Testis (tissue), 5 donors: ENCODE measurements at places on chromosomes 4 and X.

- no peaks in the 10 kb centered on the region for H3K4me1 ChIP-seq
- H3K27ac ChIP-seq: peak overlapping the region; percentile 83
- H3K4me3 ChIP-seq: peak overlapping the region; percentile 56
- DNase-seq: peak; percentile 49
- no peaks in the 10 kb centered on the region for H3K36me3 ChIP-seq
- H3K27me3 ChIP-seq: no peaks in the 10 kb centered on the region
Measured at GRCh38 chrX:74420196-74421035, 877 bp upstream of the SLC16A2 start.

DNA sequence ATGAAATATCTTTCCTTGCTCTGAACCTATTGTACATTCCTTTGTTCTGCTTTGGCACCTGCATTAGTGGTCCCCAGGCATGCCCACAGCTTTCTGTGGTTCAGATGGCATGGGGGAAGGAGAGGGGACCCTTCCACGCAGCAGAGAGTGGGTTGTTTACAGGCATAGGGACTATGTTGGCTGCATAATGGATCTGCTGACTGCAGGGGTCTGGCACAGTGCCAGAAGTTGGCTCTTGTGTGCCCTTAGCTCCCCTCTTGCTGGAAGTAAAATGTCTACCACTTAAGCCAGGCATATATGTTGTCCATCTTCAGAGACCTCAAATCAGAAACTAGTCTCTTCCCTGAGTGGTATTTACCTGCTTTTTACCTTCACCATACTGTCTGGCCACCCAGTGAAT lies 651.9 kb upstream of the PCDH7 start:
- no peaks in the 10 kb centered on the region for H3K27me3 ChIP-seq
- no peak for DNase-seq
- H3K4me1 ChIP-seq: no peaks in the 10 kb centered on the region
- no peaks in the 10 kb centered on the region for H3K36me3 ChIP-seq

DNA sequence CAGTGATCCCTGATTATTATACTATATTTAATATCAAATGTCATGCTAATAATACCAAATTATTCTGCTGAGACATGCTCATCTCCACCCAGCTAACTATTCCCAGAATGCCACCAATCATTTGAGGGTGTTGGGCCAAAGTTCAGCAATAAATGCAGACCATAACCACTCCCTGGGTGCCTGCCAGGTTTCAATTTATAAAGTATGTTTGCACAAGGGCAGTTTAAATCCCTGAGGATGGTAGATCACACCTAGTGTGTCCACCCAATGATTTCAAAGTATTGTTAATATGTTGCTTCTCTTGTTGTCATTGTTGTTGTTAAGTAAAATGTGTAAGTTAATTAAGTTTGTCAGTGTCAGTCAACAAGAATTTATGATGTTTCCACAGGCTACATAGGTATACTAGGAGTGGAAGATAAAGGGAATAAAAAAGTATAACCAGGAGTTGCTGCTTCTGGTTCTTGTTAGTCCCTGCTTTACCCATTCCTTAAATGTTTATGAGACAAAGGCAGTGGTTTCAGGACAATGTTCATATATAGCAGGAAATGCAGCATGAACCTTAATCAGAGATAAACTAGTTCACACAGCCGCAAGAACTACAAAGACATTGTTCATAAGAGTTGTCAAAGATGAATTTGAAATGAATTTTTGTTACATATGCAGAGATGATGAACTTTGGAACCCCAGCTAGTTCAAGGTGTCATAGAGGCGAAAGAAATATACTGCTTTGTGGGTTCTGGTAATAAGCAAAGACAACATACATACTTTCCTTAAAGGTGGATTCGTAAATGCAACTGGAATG lies 25.5 kb downstream of the HPGD start:
- H3K4me1 ChIP-seq: no peaks in the 10 kb centered on the region
- no peak overlapping the region for H3K27ac ChIP-seq
- no peak for DNase-seq
- no peak overlapping the region for H3K4me3 ChIP-seq
- H3K27me3 ChIP-seq: no peaks in the 10 kb centered on the region
- H3K36me3 ChIP-seq: no peaks in the 10 kb centered on the region

GRCh38 chrX:22184096-22184495 lies 88.6 kb upstream of the CBLL2 start:
- H3K4me3 ChIP-seq: no peak overlapping the region
- no peak overlapping the region for H3K27ac ChIP-seq
- H3K4me1 ChIP-seq: no peaks in the 10 kb centered on the region
- DNase-seq: no peak

- no peak for DNase-seq
- no peaks in the 10 kb centered on the region for H3K4me1 ChIP-seq
- no peaks in the 10 kb centered on the region for H3K36me3 ChIP-seq
- H3K4me3 ChIP-seq: no peak overlapping the region
- H3K27ac ChIP-seq: no peak overlapping the region
Measured at GRCh38 chr4:146379744-146380143, 142.0 kb downstream of the SLC10A7 start.

GRCh38 chrX:103783196-103783595 lies 6.6 kb downstream of the PLP1 start:
- H3K27ac ChIP-seq: no peak overlapping the region
- H3K4me3 ChIP-seq: no peak overlapping the region
- no peak for DNase-seq
- H3K4me1 ChIP-seq: no peaks in the 10 kb centered on the region

GRCh38 chrX:82973646-82974045 lies 534.4 kb upstream of the POU3F4 start:
- no peak overlapping the region for H3K27ac ChIP-seq
- DNase-seq: no peak
- H3K4me1 ChIP-seq: no peaks in the 10 kb centered on the region
- no peaks in the 10 kb centered on the region for H3K27me3 ChIP-seq
- H3K4me3 ChIP-seq: no peak overlapping the region
- no peaks in the 10 kb centered on the region for H3K36me3 ChIP-seq

DNA sequence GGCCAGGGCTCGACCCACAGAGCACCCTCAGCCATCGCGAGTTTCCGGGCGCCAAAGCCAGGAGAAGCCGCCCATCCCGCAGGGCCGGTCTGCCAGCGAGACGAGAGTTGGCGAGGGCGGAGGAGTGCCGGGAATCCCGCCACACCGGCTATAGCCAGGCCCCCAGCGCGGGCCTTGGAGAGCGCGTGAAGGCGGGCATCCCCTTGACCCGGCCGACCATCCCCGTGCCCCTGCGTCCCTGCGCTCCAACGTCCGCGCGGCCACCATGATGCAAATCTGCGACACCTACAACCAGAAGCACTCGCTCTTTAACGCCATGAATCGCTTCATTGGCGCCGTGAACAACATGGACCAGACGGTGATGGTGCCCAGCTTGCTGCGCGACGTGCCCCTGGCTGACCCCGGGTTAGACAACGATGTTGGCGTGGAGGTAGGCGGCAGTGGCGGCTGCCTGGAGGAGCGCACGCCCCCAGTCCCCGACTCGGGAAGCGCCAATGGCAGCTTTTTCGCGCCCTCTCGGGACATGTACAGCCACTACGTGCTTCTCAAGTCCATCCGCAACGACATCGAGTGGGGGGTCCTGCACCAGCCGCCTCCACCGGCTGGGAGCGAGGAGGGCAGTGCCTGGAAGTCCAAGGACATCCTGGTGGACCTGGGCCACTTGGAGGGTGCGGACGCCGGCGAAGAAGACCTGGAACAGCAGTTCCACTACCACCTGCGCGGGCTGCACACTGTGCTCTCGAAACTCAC lies 3.6 kb downstream of the MID1IP1 start:
- H3K27ac ChIP-seq: peak overlapping the region; percentile 90
- H3K36me3 ChIP-seq: no peaks in the 10 kb centered on the region
- DNase-seq: no peak
- peak overlapping the region; percentile 61 for H3K4me3 ChIP-seq
- H3K27me3 ChIP-seq: no peaks in the 10 kb centered on the region

GRCh38 chr4:15542760-15543159 lies 73.1 kb downstream of the CC2D2A start:
- no peaks in the 10 kb centered on the region for H3K27me3 ChIP-seq
- H3K27ac ChIP-seq: no peak overlapping the region
- peak; percentile 34 for DNase-seq
- no peak overlapping the region for H3K4me3 ChIP-seq
- peaks cover 3% of the 10 kb centered on the region for H3K4me1 ChIP-seq
- H3K36me3 ChIP-seq: no peaks in the 10 kb centered on the region

GRCh38 chrX:134908356-134908755 lies 82.4 kb upstream of the SMIM10 start:
- no peak overlapping the region for H3K4me3 ChIP-seq
- peak; percentile 29 for DNase-seq
- H3K4me1 ChIP-seq: no peaks in the 10 kb centered on the region
- H3K27ac ChIP-seq: no peak overlapping the region
- H3K36me3 ChIP-seq: no peaks in the 10 kb centered on the region

- no peaks in the 10 kb centered on the region for H3K36me3 ChIP-seq
- H3K4me3 ChIP-seq: no peak overlapping the region
- no peaks in the 10 kb centered on the region for H3K4me1 ChIP-seq
Measured at GRCh38 chrX:72030431-72030830, 101.3 kb downstream of the RTL5 start.

GRCh38 chr4:26048378-26048882 lies 134.4 kb downstream of the SMIM20 start:
- no peak overlapping the region for H3K27ac ChIP-seq
- H3K36me3 ChIP-seq: no peaks in the 10 kb centered on the region
- DNase-seq: peak; percentile 62
- H3K4me3 ChIP-seq: no peak overlapping the region

GRCh38 chr4:185846505-185847150 lies 34.6 kb upstream of the SORBS2 start:
- H3K27ac ChIP-seq: no peak overlapping the region
- H3K4me3 ChIP-seq: no peak overlapping the region
- H3K4me1 ChIP-seq: no peaks in the 10 kb centered on the region
- H3K36me3 ChIP-seq: no peaks in the 10 kb centered on the region

DNA sequence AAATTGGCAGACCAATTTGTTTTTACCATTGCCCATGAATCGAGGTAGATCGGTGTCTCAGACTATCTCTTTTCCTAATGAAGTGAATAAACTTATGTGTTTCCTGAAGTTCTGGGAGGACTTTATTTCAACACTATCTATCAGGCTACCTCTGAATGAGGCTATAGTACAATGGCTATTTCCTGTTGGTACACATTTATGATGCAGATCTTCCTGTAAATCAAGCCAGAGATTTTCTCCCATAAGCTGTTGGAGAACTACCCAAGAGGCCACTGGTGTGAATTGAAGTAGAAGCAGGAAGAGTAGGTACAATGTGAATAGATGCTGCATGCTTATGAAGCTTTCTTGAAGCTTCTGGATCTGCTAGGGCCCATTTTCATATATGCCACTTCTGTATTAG lies 16.0 kb downstream of the TXK start:
- no peaks in the 10 kb centered on the region for H3K27me3 ChIP-seq
- H3K4me1 ChIP-seq: no peaks in the 10 kb centered on the region
- H3K27ac ChIP-seq: no peak overlapping the region
- H3K4me3 ChIP-seq: no peak overlapping the region

DNA sequence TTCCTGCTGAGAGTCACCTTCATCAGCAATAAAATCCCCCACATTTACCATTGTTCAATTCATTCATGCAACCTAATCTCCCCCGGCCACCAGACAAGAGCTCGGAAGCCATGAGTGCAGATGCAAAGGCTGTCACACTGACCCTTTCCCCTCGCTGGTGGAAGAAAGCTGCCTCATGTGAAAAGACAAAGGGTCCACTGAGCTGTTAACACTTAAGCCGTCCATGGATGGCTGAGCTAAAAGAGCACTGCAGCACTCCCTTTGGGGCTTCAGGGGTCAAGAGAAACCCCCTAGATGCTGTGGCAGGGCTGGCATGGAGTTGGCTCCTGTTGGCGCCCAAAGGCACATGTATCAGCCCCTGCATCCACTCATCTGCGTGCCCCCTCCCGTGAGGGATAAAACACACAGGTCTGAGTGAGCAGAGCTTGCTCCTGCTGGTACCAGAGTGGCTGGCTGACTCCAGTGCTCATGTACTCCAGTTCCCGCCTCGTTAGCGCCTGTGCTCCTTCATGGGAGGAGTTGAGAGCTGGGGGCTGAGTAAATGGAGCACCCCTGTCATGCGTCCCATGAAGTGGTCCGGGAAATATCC lies 216.5 kb downstream of the PDHA2 start:
- no peaks in the 10 kb centered on the region for H3K4me1 ChIP-seq
- no peak for DNase-seq
- no peak overlapping the region for H3K27ac ChIP-seq

- H3K4me3 ChIP-seq: no peak overlapping the region
- no peaks in the 10 kb centered on the region for H3K36me3 ChIP-seq
- no peaks in the 10 kb centered on the region for H3K27me3 ChIP-seq
Measured at GRCh38 chr4:111960241-111960667, 185.0 kb upstream of the FAM241A start.

- H3K27ac ChIP-seq: no peak overlapping the region
- no peaks in the 10 kb centered on the region for H3K36me3 ChIP-seq
- DNase-seq: peak; percentile 13
- no peak overlapping the region for H3K4me3 ChIP-seq
- no peaks in the 10 kb centered on the region for H3K4me1 ChIP-seq
Measured at GRCh38 chrX:47112316-47112954, 32.1 kb downstream of the NDUFB11 start.

- H3K27ac ChIP-seq: no peak overlapping the region
- no peak for DNase-seq
- H3K36me3 ChIP-seq: no peaks in the 10 kb centered on the region
- H3K27me3 ChIP-seq: no peaks in the 10 kb centered on the region
- H3K4me1 ChIP-seq: no peaks in the 10 kb centered on the region
Measured at GRCh38 chrX:14508025-14508690, 21.2 kb upstream of the GLRA2 start.

DNA sequence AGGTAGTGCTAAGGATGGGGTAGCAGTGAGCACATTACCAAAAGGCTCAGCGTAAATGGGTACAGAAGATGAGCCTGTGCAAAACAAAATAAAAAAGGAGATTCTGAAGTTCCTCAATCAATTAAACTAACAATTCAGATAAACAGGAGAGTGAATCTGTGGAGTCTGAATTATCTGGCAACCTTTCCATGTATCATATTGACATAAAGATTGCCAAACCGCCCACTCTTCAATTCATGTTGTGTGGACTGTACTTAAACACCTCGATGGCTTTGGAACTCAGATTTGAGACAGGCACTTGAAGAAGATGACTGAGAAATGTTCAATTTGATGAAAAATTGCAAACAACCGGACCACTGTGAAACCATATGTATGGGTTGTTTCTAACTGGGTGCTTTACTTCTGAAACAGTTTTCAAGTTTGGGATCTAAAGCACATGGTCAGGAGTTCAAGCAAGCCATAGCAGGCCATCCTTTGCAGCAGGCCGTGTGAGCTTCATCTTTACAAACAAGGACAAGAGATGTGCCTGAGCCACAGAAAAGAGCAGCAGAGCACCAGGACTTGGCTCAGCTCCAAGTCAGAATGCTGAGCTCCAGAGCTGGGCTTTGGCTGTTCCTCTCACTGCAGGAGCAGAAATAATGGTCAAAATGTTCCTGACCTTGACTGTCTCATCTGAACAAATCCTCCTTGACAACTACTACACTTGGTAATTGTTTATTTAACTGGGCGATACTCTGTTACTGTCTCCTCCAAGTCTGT lies 108.1 kb downstream of the MGST2 start:
- H3K27me3 ChIP-seq: no peaks in the 10 kb centered on the region
- peaks cover 9% of the 10 kb centered on the region for H3K4me1 ChIP-seq
- H3K36me3 ChIP-seq: no peaks in the 10 kb centered on the region
- DNase-seq: no peak
- H3K4me3 ChIP-seq: no peak overlapping the region
